ENCODE measurements at places on chromosomes 4 and X. TPM values are rescaled to one million over a fixed set of nuclear protein-coding genes. Genes with fewer than 3 reads are reported as not detected.

The KDM5C gene
- polyA plus RNA-seq, result 36.1 TPM

The WDR1 gene
- polyA plus RNA-seq, result 72.0 TPM

The SHROOM4 gene
- 9.8 TPM for polyA plus RNA-seq

The SSX2 gene
- polyA plus RNA-seq, result not detected

The MID2 gene
- polyA plus RNA-seq, result 5.2 TPM

The SSX1 gene
- polyA plus RNA-seq, result not detected

The ALAS2 gene
- polyA plus RNA-seq, result 0.10 TPM

The CPLX1 gene
- 1.1 TPM for polyA plus RNA-seq

The ASB12 gene
- polyA plus RNA-seq, result 0.11 TPM

The CXorf65 gene
- polyA plus RNA-seq, result 0.95 TPM

The USP26 gene
- polyA plus RNA-seq, result not detected
